ENCODE measurements at places on chromosomes 5 and 9.

DNA sequence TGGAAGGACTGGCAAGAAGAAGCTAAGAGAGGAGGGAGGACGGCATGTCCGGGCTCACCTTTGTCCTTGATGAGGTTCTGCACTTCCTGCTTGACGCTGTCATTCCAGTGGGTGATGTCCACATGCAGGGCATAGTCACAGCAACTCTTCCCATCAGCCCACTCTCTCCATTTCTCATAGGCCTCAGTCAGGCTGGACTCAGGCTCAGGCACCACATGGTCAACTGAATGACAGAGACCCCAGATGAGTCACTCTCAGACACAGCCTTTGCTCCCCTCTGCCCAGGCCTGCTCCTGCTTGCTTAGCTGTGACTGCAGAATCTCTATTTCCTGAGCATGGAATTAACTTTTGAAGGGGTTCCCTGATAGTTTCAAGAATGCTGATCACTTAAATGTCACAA lies 94.2 kb downstream of the DPYSL3 start:
- no peak for DNase-seq

- no peak for DNase-seq
Measured at GRCh38 chr5:38802125-38802524, 43.7 kb upstream of the OSMR start.

GRCh38 chr5:141826674-141827073 lies 51.5 kb downstream of the PCDH1 start:
- no peak for DNase-seq

GRCh38 chr9:119839888-119840287 lies 470.7 kb upstream of the BRINP1 start:
- DNase-seq, result no peak

GRCh38 chr9:20262611-20263010 lies 359.7 kb downstream of the MLLT3 start:
- DNase-seq, result no peak

GRCh38 chr5:118597543-118597942 lies 390.8 kb downstream of the DTWD2 start:
- DNase-seq, result no peak

DNA sequence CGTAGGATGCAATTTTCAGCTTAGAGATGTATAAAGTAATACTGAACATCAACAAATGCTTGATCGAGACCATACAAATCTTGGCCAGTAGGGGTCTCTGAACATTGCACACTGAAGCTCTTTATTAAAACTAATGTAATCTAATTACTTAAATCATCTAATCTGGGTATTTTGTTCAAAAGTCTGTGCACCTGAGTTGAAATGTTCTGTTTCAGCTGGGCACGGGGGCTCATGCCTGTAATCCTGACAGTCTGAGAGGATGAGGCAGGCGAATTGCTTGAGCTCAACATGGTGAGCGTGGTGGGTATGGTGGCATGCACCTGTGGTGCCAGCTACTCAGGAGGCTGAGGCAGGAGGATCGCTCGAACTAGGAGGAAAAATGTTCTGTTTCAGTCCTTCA lies 41.0 kb downstream of the ESM1 start:
- DNase-seq, result peak; percentile 4

DNA sequence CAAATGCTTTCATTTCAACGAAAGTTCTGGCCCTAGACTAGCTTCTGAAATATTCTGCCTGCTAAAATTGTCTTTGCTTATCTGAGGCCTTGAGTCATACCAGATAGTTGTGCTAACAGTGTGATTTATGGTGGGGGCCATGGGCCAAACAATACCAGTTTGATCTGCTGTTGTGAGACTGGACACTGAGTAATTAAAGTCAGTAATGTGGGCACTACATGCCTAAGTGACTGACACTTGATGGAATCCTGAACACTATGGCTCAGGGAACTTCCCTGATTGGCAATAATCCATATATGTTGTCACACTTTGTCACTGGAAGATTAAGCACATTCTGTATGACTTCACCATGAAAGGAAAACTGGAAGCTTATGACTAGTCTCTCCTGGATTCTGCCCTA lies 127.6 kb upstream of the CYLC2 start:
- DNase-seq, result no peak

DNA sequence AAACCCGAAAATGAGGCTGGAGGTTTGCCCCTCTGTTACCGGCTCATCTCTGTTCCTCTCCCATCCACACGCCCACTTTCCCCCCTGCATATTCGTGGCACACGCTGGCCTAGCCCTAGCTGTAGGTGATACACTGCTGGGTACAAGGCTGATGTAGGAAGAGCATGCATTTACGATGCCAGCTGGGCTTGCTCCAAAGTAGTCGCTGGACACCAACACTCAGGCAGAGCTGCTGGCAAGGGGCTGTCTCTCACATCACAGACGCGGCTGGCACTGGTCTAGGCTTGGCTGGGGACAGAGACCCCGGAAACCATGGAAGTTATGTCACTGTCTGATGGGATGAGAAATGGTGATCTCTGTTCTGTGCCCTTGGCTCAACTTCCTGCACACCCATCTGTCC lies 9.8 kb upstream of the PHYKPL start:
- no peak for DNase-seq

DNA sequence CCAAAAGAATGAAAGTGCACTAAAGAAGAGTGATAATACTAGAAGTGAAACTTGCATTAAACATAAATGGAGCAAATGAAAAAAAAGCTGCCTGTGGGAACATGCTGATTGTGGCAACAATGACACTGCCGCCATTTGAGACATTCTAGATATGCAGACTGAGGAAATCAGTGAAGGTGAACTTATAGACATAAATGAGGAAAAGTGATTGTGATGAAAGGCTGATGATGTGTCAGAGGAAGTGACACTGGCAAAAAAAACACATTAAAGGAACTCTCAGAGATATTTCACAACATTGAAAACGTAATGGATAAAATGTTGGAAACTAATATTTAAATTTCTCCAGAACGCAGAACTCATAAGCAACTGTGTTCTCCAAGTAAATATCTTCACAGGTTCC lies 1.2 kb downstream of the ERCC8 start:
- no peak for DNase-seq

DNA sequence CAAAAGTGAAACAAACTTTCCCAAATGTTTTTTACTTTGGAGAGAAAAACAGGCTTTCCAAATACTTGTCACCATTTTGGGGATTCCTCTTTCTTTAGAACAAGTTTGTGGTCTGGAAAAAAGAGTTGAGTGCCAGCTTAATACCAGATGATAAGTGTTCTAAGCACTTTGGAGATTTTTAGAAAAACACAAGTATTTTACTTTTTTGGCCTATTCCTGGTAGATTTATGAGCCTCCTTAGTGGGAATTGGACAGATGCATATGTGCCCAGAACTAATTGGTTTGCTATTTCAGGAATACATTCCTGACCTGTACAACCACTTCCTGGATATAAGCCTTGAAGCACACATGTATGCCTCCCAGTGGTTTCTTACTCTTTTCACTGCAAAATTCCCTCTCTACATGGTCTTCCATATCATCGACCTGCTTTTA lies 40.5 kb downstream of the GPR21 start:
- DNase-seq, result peak; percentile 93

GRCh38 chr5:124054564-124054963 lies 542.6 kb downstream of the CSNK1G3 start:
- DNase-seq, result no peak

- no peak for DNase-seq
Measured at GRCh38 chr9:124199474-124199873, 58.3 kb upstream of the NEK6 start.

Measured in AG04449 (cell line).